ENCODE measurements at places on chromosomes 5 and 9. TPM values are rescaled to one million over a fixed set of nuclear protein-coding genes. Genes with fewer than 3 reads are reported as not detected.

The BRINP1 gene
- 0.15 TPM for total RNA-seq

The BASP1 gene
- 3.7 TPM for total RNA-seq

The PAX5 gene
- total RNA-seq: 0.46 TPM

The PCDHB11 gene
- 0.82 TPM for total RNA-seq

The PCDHB3 gene
- 1.4 TPM for total RNA-seq

The AGPAT2 gene
- 211 TPM for total RNA-seq

The CHSY3 gene
- total RNA-seq: 0.67 TPM

The UBAP2 gene
- total RNA-seq: 26.6 TPM

The INSL6 gene
- not detected for total RNA-seq

The IPO11 gene
- 18.0 TPM for total RNA-seq

The MOB3B gene
- total RNA-seq: 47.1 TPM

The CDO1 gene
- total RNA-seq: 0.95 TPM

The CYLC2 gene
- total RNA-seq: not detected

The FCN2 gene
- total RNA-seq: not detected

The HSPB3 gene
- 0.81 TPM for total RNA-seq

The GGTA1 gene
- total RNA-seq: 2.0 TPM

The KCNV2 gene
- not detected for total RNA-seq

The ZNF367 gene
- 3.4 TPM for total RNA-seq

The SLC1A3 gene
- total RNA-seq: 2.2 TPM

The SMIM15 gene
- 115 TPM for total RNA-seq

The TMEM252 gene
- 0.89 TPM for total RNA-seq

The AIF1L gene
- total RNA-seq: 3.7 TPM

The BAAT gene
- total RNA-seq: not detected

Data from left colon (tissue), 2 donors.